Stimulated activated CD8-positive, alpha-beta memory T cell treated with anti-CD3 and anti-CD28 coated beads, Interleukin-4, amount 100 ng/mL, for 1 hour (primary cell): ENCODE measurements at places on chromosomes 3 and 15.

DNA sequence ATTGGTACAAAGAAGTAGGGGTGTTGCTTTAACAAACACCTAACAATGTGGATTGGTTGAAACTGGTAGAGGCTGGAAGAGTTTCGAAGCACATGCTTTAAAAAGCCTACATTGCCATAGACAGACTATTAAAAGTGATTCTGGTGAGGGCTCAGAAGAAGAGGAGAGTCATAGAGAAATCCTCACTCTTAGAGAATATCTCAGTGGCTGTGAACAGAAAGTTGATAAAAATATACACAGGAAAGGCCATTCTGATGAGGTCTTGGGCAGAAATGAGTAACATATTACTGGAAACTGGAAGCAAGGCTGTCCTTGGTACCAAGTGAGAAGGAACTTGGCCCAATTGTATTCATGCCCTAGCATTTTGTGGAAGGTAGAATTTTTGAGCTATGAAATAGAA lies 173.7 kb upstream of the CRBN start:
- no peak for DNase-seq

DNA sequence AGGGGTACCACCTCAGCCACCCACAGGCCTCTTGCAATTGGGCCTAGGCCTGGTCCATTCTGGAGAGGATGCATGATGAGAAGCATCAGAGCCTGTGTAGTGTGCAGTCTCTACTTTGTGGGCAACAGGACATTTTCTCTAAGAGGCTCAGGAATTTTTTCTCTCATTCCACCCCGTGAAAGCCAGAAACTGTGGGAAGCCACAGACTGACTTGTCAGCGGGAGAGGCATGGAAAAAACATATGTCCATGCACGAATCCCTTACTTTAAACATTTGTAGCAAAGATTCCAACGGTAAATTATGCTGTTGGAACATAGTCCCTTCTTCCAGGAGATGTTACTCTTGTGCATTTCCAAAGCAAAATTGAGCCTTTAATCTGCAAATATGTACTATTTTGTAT lies 196.5 kb downstream of the KLHL25 start:
- no peak for DNase-seq

DNA sequence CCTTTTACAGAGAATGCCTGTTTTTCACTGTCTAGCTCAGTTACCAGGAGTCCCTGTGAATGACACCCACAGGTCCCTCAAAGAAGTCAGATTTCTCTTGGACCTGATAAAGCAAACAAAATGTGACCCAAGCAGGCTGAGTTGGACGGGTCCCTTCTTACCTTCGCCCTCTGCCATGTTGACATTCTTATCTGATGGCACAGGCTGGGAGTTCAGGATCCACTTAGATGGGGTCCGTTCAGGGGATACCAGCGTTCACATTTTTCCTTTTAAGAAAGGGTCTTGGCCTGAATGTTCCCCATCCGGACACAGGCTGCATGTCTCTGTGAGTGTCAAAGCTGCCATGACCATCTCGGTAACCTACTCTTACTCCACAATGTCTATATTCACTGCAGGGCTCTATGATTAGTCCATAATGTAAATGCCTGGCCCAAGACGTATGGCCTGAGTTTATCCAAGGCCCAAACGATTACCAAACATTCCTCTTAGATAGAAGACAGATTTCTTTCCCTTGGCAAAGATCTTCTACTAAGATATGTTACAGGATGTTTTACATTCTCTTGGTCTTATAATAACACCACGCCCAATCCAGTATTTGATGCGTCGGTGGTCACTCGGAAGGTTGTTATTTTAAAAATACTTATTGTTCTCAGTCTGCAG lies 179.1 kb downstream of the THSD4 start:
- DNase-seq, result no peak

DNA sequence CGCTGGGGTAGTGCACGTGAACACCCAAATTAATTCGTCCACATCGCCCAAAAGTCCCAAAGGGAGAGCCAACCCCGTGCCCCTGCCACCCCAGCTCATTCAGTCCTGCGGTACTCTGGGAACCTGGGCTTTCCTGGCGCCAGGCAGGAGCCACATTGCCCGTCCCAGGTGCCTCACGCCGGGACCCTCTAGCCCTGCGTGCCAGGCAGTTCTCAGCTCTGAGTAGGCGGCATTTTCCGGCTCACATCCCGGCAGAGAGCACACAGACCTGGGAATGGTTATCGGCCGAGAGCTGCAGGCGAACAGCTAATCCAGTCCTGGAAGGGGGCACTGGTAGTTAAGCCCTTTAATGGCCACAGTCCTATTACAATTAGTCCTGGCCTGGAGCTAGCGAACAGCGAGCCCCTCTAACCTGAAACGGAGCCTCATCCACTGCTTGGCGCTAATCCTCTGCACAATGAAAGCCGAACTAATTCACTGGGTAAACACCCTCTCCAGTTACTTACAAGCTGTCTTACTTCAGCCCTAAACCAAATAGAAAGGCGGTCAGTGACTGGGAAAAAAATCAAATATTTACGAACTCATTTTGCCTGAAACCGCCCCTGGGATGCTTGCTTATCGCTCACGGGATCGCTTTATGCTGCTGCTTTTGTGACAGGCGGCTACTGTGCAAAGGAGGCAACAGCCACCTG lies 254.6 kb upstream of the SOX14 start:
- DNase-seq, result no peak

GRCh38 chr15:100520132-100520921 lies 8.4 kb downstream of the CERS3 start:
- DNase-seq, result no peak

DNA sequence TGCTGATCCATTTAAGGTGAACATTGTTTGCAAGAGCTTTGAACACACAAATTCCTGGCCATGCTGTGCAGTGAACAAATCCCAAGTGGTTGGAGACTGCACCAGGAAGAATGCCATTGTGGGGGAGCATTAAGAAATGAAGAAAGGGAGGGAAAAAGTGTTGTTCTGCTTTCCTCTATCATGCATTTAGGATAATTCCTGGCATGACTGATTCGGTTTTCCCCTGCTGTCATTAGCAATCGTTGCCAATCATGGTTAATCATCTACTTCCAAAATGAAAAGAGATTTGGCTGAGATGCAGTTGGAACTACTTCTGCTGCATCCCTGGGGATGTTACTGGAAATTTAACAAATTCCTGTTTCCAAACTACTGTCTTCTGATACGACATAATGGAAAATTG lies 73.7 kb upstream of the ZPLD1 start:
- no peak for DNase-seq

GRCh38 chr15:72060687-72061250 lies 57.2 kb downstream of the MYO9A start:
- DNase-seq, result no peak

GRCh38 chr3:140006331-140006730 lies 71.3 kb downstream of the CLSTN2 start:
- DNase-seq, result no peak
